ENCODE measurements at places on chromosomes 6 and 20.

- no peak for DNase-seq
These were observed 368.5 kb downstream of the TBC1D32 start for GRCh38 chr6:120965814-120966213.

DNA sequence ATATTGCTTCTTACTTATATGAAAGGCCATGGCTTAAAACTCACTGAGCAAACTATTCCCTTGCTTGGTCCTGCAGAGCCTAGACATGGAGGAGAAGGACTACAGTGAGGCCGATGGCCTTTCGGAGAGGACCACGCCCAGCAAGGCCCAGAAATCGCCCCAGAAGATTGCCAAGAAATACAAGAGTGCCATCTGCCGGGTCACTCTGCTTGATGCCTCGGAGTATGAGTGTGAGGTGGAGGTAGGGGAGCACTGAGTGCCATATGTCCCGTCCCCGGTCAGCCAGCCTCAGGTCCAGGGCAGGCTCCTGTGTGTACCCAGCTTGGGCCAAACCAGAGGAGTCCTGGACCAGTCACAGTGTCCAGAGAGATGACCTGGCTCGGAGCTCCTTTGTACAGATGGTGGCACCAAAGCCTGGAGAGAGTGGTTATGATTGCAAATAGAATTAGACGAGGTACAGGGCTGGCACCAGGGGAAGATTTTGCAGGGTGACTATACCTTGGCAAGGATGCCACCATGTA lies 21.0 kb downstream of the EPB41L1 start:
- DNase-seq: no peak

GRCh38 chr6:106124015-106124414 lies 37.9 kb downstream of the PRDM1 start:
- no peak for DNase-seq

- no peak for DNase-seq
These were observed 28.9 kb downstream of the PSMB9 start for GRCh38 chr6:32882879-32883250.

DNA sequence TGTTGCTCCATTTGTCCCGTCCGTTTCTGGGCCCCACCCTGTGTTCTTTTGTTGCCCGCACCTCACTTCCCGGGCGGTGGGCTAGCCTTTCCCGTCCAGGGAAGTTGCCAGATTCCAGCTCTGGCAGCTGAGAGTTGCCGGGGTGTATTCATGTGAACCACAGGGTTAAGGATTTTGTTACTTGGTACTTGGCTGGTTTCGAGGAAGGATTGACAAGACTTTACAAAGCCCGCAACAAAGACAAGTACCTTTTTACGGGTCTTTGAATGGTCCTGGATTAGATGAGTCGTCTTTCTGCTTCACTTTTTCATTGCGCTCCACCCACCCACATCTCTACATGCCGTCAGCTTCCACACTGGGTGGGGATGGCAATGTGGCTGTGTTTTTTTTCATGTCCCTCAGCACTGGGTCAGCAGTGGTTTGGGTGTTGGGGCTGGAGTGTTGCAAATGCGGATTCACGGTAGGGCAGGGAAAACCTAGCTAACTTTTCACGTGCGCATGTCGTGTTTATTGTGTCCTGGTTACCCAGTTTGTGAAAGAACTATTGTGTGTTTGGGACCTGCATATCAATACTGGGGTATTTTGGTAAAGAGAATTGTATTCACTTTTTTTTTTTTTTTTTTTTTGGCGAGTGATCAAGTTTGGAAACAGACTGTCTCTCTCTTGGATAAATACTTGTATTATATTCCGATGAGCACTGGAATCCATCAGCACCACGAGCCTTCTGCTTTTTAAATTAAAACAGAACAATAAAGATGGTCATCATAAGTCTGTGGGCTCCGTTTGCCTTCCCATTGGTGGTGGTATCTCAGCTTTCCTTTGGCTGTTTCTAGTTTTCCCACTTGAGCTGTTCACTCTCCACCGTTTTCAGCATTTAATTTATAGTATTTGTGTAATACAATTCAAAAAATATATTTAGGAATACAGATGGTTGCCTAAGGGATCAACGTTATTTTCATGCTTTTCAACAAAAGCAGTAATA lies 1.2 kb downstream of the DUSP22 start:
- DNase-seq: no peak

GRCh38 chr6:16409531-16410441 lies 171.4 kb downstream of the GMPR start:
- DNase-seq: no peak

DNA sequence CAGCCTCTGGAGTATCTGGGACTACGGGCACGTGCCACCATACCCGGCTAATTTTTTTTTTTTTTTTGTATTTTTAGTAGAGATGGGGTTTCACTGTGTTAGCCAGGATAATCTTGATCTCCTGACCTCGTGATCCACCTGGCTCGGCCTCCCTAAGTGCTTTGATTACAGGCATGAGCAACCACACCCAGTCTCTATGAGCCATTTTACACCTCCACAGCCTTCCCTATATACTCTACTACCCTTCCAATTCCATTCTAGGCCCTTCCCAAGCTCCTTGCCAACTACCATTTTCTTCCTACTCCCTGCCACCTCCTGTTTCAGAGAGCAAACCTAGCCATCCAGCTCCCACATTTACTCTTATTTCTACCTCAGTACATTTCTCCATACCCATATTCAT lies 7.7 kb upstream of the HLA-DMA start:
- no peak for DNase-seq

DNA sequence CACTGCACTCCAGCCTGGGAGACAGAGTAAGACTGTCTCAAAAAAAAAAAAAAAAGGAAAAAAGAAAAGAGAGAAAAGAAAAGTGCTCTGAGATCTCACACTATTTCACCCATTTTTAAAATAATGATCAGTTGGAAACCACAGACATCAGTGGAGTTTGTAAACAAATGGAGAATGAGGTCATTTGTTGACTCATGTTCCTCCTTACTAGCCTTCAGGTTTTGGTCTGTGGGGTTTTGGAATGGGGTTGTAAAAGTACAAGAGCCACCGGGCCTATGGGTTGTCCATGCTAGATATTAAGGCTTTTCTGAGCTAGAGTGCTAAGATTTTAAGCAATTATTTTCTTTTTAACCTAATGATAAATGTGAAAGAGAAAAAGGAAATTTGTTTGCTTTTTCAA lies 104.4 kb upstream of the PRL start:
- no peak for DNase-seq
